ENCODE measurements at places on chromosomes 3 and 15.

DNA sequence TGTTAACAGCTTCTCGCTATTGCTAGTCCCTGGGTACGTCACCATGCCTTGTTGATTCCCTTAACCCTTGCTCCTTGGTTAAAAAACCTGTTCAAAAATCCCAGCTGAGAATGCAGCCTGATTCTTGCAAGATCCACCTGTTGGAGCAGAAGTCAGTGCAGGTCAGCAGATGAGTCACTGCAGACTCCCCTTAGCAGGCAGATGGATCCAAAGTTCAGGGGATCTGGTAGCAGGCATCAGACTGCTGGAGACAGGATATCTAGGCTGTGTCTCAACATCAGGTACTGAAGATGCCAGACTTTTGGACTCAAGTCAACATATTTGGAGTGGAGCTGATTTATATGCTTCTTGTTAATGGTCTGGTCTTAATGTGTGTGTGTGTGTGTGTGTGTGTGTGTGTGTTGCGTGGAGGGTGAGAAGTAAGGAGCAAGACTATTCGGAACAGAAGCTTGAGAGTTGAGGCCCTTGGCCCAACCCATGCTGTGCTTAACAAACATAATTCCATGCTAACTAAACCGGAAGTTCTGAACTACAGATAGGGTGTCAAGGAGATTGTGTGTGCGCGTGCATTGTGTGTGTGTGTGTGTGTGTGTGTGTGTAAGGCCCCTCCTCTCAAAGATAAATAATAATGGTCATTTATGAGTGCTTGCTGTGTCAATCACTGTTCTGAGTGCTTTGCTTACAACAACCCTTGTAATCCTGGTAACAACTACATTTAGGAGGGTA, 1.0 kb upstream of the C3orf52 start:
- DNase-seq: no peak

- peak; percentile 54 for DNase-seq
Measured at GRCh38 chr15:49464522-49464921, 41.5 kb downstream of the FGF7 start.

- DNase-seq: no peak
Measured at GRCh38 chr3:59161048-59161447, 111.2 kb upstream of the CFAP20DC start.

DNA sequence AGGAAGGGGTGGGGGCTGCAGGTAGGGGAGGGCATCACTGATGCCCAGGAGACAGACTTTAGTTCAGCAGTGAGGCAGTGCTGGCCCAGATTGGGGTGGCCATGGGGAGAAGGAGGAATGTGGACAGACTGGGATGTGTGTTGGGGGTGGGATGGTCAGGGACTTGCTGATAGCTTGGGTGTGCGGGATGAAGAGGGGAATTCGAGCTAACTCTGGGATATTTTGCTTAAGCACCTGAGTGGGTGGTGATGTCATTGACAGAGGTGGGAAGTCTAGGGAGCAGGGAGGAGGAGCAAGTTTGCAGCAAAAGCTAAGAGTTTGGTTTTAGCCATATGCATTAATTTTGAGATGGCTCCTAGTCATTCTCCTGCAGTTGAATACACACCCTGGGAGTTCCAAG, 207.5 kb downstream of the RPLP1 start:
- DNase-seq: no peak

GRCh38 chr3:175383371-175383770, 524.2 kb downstream of the NAALADL2 start:
- DNase-seq: peak; percentile 62

Measured in fibroblast of skin of left quadriceps (primary cell).